NCI-H774 (cell line): ENCODE measurements at places on chromosomes 13 and 19.

DNA sequence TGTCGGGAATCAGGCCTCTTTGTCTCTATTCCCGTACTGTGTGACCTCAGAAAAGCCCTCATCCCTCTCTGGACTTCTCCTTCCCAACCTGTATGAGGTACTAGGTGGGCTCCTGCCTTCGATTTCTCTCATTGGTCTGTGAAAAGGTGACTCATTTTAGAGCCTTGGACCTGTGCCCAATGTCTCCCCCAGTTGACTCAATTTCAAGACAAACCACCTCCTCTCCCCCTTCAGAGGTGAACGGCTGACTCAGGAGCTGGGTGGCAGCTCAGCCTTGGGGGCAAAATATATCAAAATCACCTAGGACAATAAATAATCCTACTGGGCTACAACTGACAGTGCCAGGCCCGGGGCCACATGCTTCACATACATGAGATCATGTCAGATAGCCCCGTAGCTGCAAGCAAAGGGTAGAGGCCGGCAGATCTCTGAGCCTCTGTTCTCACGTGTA lies 630 bp downstream of the COQ8B start:
- DNase-seq: no peak

- no peak for DNase-seq
Measured at GRCh38 chr13:63149375-63149774, 1733.7 kb upstream of the PCDH20 start.

DNA sequence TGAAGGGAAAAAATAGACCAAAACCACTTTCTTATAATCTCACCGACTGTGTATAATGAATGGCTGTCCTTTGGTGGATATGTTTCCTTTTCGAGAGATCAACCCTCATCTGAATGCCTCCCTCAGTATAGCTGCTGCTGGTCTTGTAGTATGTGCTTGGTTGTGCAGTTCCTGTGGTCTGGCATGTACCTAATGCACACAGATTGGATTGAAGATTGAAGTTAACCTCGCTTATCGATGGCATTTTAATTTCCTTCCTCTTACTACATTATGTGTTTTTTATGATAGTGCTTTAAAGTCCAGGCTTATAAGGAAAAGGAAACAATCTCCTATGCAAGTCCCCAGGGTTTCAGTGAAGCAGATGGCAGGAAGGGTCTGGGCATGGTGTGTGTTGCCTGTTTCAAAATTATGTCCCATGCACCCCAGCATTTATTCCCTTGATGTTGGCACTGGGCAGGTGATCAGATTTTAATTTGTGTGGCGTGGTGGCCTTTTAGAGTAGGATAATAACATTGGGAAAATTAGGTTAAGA lies 334.1 kb downstream of the SHISA2 start:
- no peak for DNase-seq

DNA sequence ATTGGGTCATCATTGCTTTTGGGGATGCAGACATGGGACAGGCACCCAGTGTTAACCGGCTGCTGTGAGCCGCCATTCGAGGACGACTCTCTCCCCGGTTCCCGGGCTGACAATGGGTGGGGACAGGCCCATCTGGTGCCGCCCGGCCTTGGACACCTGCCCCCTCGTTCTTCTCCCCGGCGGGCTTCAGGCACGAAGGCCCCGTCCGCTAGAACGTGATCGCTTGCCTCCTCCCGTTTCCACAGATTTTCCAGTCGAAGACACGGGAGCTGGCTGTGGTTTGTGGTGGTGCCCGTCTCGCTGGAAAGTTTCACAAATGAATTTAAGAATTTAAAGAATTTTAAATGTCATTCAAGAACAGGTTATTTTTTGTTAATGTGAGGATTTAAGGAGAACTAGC lies 2.0 kb downstream of the PALM start:
- no peak for DNase-seq

DNA sequence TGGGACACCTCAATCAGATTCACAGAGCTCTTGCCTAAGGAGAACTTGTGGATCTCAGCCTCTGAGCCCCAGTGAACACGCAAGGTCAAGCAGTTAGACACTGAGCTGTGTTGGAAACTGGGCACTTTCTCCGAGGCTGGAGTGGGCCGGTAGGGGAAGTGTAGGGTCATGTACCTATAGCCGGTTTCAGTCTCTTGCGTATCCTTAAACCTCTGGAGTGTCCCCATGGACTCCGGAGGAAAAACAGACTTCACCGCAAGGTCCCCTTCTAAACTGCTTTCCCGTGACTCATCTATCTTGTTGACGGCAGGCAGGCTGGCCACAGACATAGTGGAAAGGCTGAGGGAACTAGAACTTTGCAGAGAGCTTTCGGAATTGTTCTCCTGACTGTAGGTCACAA lies 11.3 kb downstream of the IQCN start:
- DNase-seq: no peak

- no peak for DNase-seq
Measured at GRCh38 chr13:68872338-68872737, 1235.3 kb upstream of the ATXN8OS start.

GRCh38 chr13:42354241-42355091 lies 82.5 kb downstream of the AKAP11 start:
- DNase-seq: no peak

DNA sequence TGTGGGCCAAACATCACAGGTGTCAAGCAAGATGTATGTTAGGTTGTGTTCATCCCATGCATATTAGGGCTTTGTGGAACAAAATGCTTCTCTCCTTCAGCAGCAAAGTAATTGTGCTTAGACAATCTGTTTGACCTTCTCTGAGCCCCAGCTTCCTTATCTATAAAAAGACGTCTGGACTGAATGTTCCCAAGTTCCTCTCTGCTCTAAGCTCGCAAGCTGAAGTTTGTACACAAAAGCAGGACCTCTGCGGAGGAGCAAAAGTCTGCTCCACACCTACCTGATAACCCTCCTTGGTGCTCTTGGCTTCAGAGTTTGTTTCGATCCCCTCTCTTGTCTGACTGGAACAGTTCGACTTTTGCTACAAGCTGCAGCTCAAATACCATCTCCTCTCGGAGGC lies 95.7 kb upstream of the UBL3 start:
- DNase-seq: no peak

DNA sequence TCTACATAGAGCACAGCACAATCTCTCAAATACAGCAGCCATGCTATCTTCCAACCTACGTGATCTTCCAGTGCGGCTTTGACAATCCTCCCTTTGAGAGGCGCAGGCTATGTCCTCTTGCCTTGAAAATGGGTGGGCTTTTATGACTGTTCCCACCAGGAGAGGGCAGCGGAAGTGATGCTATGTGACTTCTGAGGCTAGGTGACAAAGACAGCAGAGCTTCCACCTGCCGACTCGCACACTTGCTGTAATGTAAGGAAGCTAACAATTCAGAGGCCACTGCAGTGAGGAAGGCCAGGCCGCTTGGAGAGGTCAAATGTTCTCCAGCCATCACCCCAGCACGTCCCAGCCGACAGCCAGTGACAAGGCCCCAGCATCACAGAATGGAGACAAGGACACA lies 65.8 kb downstream of the MRPL57 start:
- no peak for DNase-seq
